ENCODE measurements at places on chromosomes 1 and 21.

- DNase-seq: no peak
These were observed 23.3 kb downstream of the MR1 start for GRCh38 chr1:181057079-181057478.

GRCh38 chr1:31346785-31347184 is 26.1 kb downstream of the FABP3 start:
- no peak for DNase-seq

DNA sequence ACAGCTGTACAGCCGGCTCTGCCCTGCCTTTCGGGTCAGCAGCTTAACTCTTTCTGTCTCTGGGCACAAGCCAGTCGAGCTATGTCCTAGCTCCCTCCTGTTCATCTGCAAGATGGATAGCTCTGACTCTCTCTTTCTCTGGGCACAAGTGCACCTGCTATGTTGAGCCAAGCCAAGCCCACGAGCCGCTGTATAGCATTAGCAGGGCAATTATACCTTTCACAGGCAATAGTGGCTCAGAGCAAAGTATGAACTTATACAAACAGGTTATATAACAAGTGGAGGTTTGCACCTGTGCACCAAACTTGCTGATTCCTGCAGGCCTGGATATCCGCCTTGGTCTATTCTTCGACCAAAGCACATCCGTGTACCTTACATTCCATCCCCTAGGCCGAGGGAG is 33.0 kb upstream of the CR2 start:
- DNase-seq: no peak

- no peak for DNase-seq
These were observed 85.6 kb upstream of the CLDN14 start for GRCh38 chr21:36565540-36565939.

DNA sequence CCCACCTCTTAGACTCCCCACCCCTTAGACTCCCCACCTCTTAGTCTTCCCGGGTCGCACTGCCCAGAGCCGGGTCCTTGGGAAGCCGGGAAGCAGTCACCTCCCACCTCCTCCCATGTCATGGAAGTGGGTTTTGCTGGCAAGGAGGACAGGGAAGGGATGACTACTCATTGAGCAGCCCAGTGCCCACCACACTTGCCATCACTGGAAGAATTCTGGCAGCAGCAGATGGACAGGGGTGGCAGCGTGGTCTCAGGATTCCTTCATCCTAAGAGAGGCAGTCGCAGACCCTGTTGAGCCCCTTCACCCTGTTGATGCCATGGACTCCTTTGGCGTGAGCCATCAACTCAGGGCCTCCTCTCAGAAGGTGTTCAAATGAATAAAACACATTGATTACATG is 140.8 kb downstream of the PGBD5 start:
- no peak for DNase-seq

DNA sequence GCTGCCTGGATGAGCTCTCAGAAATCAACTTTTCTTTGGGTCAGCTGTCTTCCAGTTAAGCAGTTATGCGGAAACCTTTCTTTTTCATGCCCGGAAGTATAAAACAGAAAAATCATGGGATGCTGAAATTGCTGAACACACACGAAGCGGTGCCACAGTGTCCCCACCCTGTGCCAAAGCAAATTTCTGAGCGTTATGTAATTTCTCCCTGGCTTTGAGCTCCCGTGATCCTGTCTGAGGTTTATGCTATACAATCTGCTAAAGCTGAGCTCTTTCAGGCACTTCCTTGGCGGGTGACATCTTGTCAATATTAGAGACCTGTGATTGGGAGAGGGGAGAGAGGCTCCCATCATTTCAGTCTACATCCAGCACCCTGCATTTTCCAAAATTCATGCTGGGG is 201.7 kb downstream of the ROR1 start:
- DNase-seq: no peak

- DNase-seq: no peak
These were observed 357.8 kb downstream of the SIPA1L2 start for GRCh38 chr1:232271991-232272589.

DNA sequence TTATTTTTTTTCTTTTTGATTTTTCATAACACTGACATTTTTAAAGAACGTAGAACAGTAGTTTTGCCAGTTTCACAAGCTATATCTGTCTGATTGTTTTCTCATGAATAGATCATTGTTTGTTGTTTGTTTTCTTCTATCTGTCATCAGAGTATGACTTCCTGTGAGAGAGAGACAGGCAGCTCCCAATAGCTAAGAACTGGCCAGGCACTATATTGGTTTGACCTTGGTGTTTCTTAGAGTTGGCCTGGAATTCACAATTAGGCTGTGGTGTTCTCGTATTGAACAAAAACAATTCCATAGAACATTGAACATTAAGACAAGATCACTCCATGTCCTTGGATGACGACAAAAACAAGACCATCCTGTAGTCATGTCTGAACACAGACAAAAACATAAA is 43.4 kb downstream of the RPS6KC1 start:
- no peak for DNase-seq

- DNase-seq: no peak
These were observed 2.8 kb downstream of the LAPTM5 start for GRCh38 chr1:30754684-30755171.

DNA sequence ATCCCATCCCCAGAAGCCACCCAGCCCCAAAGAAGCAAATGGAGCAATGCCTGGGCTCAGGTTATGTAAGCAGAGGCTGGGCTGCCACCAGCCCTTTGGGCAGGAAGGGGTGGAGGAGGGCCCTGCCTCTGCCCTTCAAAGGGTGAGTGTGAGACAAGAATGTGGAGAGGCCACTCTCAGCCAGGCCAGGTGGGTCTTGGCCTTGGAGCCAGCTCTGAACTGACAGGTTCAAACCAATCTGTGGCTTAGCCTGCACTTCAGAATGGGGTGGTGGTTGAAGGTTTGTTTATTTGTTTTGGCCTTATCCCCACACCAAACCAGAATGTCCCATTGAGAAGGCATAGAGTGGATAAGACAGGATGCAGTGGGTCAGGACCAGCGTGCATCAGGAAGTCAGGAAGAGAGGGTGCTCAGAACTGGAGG is 29.8 kb downstream of the C1orf116 start:
- DNase-seq: no peak

- no peak for DNase-seq
These were observed 119.4 kb downstream of the C1orf94 start for GRCh38 chr1:34296059-34296458.

DNA sequence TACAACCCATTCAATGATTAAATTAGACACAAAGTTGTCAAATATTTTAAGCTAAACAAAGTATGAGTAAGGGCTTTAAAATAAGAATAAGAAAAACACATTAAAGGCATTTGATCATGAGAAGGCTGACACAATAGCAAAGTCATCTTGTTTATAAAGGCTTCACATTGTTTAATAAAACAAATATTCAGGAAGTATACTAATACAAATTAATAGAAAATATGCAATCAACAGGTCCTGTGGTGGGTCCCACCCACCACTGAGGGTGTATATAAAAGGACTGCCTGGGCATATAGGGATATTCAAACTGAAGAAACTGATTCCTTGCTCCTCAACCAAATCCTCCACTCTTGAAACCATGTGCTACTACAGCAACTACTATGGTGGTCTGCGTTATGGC is at the start of gene KRTAP20-2:
Gene KRTAP20-2, plus strand, starts transcription at position 301 of the 400 bp plus-strand sequence. Its CDS starts 58 bp downstream, at position 359.
- DNase-seq: no peak

- no peak for DNase-seq
These were observed 12.0 kb downstream of the TAF5L start for GRCh38 chr1:229613938-229614337.

- no peak for DNase-seq
These were observed 9.5 kb downstream of the DPT start for GRCh38 chr1:168719306-168720111.

- no peak for DNase-seq
These were observed at the start of gene PRKACB for GRCh38 chr1:84143796-84144565. Gene PRKACB, plus strand, starts transcription at chr1:84144271. Its CDS starts 91 bp downstream, at chr1:84144362.

GRCh38 chr1:148293651-148294050 is 141.6 kb upstream of the NBPF11 start:
- no peak for DNase-seq

- no peak for DNase-seq
These were observed 13.4 kb upstream of the DPT start for GRCh38 chr1:168742386-168742785.

DNA sequence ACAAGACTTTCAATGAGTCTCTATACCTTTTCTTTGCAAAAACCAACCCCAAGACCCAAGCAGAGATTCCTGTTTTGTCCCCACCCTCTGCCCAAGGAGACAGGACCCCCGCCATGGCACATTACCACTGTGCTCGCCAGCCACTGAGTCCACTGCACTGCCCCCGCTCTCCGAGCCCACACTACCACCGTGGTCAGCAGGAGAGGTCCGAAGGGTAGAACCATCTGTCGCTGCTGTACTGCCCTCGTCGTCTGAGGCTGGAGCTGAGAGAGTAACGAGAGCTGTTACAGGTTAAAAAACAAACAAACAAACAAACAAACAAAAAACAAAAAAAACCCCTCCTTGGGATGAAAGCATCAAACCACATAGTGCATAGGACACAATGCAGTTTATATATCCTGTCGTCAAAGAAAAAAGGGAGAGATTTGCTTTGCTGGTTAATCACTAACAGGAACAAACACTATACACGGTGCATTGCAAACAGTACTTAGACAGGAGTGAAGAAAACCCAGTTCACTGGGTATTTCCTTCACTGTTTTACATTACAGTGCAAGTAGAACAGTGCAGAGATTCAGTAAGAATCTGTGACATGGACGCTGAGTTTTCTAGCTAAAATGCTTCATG is 71.0 kb downstream of the UBR4 start:
- DNase-seq: no peak

DNA sequence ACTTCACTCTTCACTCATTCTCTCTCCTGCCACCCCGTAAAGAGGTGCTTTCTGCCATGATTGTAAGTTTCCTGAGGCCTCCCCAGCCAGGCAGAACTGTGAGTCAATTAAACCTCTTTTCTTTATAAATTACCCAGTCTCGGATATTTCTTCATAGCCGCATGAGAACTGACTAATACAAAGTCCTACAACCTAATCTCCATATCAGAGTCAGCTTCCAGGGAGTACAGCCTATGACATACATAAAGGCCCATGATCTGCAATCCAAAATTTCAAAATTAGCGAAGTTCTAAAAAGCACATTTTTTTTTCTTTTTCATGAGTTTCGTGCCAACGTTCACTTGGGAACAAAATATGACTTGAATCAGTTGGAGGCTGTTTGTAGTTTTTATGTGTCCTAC is 256.9 kb upstream of the DUSP10 start:
- DNase-seq: no peak

DNA sequence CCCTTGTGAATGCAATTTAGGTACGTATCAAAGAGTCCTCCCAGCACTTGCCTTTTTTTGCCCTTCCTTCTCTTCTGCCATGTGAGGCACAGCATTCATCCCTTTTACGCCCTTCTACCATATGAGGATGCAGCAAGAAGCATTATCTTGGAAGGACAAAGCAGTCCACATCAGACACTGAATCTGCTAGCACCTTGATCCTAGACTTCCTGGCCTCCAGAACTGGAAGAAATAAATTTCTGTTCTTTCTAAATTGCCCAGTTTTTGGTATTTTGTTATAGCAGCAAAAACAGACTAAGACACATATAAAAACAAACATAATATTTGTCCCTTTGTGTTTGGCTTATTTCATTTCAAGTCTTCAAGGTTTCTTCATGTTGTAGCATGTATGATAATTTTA is 20.1 kb downstream of the EPS15 start:
- DNase-seq: no peak

DNA sequence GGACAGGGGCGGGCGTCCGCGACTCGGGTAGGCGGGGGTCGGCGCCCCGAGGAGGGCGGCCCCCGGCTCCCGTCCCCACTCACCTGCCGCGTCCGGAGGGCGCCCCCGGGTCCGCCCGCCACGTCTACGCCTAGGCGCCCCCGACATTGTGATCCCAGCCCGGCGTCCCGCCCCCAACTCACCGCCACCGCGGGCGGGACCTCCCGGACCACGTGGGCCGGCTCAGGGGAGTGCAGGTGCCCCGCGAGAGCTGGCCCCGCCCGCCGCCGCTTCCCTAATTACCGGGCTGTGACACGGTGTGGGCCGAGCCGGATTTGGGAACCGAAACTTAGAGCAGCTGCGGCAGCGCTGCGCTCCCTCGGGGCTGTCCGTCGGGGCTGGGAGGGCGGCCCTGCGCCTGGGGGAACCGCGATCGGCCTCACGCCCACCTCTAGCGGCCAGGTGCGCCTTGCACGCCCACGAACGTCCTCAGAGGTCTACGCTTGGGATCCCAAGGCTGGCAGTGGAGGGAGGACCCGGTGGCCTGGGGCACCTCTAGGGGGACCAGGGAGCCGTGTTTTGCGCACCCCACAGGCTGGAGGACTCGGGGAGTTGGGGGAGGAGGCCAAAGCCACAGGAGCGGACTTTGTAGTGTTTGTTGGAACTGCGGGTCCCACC is 521 bp upstream of the NADK start:
- peak; percentile 73 for DNase-seq

DNA sequence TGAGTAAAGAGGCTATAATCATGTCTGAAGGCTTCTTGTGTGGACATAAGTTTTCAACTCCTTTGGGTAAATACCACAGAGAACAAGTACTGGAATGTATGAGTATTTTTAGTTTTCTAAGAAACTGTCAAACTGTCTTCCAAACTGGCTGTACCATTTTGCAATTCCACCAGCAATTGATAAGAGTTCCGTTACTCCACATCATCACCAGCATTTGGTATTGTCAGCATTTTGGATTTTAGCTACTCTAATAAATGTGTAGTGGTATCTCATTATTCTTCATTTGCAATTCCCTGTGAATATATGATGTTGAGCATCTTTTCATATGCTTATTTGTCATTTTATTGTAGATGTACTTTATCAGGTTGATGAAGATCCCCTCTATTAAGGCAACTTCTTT is 9.4 kb upstream of the MNDA start:
- DNase-seq: no peak

DNA sequence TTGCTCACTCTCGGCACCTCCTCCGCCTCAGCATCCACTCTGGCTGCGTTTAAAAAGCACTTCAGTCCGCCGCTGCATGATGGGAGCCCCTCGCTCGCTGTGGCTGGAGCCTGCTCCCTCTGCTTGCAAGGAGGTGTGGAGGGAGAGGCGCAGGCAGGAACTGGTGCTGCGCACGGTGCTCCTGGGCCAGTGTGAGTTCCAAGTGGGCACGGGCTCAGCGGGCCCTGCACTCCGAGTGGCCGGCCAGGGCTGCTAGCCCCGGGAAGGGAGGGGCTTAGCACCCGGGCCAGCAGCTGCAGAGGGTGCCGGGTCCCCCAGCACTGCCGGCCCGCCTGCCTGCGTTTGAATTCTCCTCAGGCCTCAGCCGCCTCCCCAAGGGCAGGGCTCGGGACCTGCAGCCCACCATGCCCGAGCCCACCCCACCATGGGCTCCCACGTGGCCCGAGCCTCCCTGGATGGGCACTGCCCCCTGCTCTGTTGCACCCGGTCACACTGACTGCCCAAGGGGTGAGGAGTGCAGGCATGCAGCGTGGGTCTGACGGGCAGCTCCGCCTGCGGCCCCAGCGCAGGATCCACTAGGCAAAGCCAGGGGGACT is 1599.5 kb downstream of the NCAM2 start:
- DNase-seq: no peak

DNA sequence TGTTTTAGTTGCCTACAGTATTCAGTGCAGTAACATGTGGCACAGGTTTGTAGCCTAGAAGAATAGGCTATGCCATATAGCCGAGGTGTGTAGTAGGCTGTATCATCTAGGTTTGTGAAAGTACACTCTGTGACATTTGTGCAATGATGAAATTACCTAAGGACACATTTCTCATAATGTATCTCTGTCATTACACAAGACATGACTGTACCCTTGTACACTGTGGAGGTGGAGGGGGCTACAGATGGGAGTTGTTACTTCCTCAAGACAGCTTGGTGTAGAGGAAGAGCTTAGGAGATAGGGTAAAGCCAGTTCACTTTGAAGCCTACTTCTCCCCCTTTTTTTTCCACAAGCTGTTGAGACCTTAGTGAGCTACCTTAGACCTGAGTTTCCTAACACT is 59.7 kb upstream of the RAVER2 start:
- no peak for DNase-seq

- DNase-seq: no peak
These were observed 429.2 kb upstream of the ZP4 start for GRCh38 chr1:238319957-238320356.
